ENCODE measurements at places on chromosomes 16 and 17. TPM values are rescaled to one million over a fixed set of nuclear protein-coding genes. Genes with fewer than 3 reads are reported as not detected.

DNA sequence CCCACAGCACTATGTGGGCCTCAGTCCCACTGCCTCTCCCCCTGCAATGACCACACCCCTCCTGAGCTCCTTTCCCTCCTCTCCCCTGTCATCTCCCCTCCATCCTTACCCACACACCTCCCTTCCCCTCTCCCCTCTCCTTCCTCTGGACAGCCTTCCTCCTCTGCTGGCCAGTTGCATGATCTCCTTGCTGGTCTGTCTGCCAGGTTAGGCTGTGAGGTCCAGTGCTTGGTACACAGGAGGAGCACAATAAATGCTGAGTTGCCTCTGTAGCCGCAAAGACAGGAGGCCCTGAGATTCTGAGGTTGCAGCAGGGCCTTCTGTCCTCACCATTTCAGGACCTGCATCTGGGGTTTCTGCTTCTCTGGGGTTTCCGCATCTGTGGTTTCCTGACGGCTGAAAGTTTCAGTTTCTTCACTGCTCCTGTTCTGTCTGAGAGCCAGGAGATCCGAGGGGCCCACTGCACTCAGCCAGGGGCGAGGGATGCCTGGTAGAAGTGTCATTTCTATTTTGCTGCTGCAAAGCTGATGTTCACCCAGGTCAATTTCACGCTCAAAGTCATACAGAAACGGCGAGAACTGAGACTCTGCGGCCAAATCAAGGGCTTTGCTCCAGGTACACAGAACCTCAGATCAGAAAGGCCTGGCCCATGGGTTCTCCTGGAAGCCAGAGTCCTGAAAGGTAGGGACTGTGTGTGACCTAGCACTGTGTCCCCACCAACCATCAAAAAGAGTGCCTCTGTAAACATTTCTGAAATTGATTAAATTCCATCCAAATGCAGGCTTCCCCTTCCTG, 4.6 kb upstream of the SLC12A3 start:
- peak; percentile 62 for DNase-seq
- H3K27me3 ChIP-seq = no peaks in the 10 kb centered on the region
- H3K36me3 ChIP-seq = no peaks in the 10 kb centered on the region
- no peak overlapping the region for H3K4me3 ChIP-seq

DNA sequence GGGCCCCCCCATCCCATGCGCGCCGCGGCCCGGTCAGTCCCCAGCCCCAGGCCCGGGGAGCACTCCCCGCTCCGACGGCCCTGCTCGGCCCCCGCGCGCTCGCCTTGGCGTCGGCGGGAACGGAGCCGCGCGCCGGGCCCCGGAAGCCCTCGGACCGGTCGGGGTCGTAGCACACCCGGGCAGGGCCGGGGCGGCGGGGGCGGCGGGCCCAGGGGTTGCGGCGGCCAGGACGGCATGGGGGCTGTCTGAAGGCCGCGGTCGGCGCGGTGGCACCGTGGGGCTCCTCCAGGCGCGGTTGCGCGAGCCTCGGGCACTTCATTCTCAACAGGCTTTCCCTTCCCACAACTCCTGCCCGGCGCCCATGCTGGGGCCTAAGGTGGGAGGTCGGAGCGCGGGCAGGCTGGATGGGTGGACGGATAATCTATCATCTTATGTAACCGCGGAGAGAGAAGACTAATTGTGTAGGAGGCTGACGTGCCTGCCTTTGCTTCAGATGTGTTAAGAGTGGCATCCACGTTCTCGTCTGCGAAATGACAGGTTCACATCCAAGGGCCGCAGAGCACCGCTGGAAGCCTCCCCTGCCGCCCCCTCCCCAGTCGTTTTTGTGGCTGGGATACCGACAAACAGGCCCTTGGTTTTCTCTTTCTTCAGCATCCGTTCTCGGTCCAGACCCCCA, 708 bp downstream of the BAIAP2 start:
- H3K4me3 ChIP-seq = peak overlapping the region; percentile 65
- no peak for DNase-seq
- no peak overlapping the region for H3K27ac ChIP-seq

- peak; percentile 71 for DNase-seq
- no peaks in the 10 kb centered on the region for H3K4me1 ChIP-seq
- H3K27ac ChIP-seq = no peak overlapping the region
- no peaks in the 10 kb centered on the region for H3K36me3 ChIP-seq
- H3K27me3 ChIP-seq = no peaks in the 10 kb centered on the region
These were observed 30.3 kb downstream of the CHD9NB start for GRCh38 chr16:53022374-53022773.

DNA sequence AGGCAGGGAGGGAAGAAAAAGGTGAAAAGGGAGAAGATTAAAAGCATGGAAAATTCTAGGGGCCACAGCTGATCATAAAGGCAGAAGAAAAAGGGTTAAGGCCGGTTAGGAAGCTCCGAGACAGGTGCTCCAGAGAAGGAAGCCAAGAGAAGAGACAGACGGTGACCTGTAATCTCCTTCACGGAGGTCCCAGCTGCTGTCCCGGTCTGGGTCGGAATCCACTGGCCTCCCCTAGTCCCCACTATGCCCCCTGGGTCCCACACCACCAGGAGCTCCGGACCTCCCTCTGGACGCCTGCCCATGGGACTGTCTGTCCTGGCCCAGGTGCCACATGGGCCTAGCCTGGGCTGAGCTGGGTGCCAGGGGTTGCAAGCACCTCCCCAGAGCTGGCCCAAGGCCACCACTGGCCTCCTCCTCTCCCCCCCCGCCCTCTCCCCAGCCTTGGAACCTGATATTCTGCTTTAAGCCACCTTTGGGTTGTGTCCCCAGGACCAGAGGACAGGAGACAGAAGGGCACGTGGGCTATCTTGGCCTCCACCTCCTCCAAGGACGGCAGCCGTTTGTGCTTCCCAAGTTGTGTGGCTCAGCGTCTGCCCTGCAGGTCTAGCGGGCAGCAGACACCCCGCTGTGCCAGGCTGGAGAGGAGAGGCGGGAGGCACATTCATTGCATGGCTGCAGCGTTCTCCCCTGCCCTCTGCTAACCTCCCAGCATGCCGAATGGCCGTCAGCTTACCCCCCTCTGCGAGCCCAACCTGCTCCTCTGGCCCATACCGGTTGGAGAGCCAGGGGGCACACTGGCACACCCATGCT, 102.4 kb downstream of the ENGASE start:
- no peaks in the 10 kb centered on the region for H3K4me1 ChIP-seq
- no peak overlapping the region for H3K27ac ChIP-seq
- H3K27me3 ChIP-seq = peaks cover 3% of the 10 kb centered on the region
- H3K36me3 ChIP-seq = no peaks in the 10 kb centered on the region
- no peak for DNase-seq

DNA sequence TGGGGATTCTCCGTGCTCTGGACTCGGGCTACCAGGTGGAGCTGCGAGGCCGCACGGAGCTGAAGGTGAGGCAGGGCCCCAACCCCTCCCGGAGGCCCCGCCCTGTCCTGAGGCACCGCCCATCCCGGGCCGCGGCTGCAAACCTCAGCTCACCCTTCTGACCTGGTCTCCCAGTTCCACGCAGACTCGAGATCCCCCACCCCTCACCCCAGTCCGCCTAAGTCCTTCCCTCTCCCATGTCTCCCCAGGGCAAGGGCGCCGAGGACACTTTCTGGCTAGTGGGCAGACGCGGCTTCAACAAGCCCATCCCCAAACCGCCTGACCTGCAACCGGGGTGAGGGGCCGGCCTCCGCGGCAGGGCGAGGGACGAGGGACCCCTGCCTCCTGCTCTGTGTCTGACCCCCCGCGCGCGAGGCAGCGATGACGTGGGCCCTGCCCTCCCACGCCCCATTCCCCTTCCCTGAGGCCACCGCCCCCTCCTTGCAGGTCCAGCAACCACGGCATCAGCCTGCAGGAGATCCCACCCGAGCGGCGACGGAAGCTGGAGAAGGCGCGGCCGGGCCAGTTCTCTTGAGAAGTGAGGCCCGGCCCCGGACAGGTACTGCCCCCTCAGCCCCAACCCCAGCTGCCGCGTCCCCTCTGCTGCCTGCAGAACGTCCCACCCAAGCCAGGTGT, 13.7 kb downstream of the GUCY2D start:
- peak overlapping the region; percentile 42 for H3K27ac ChIP-seq
- H3K4me1 ChIP-seq = peaks cover 12% of the 10 kb centered on the region
- no peak overlapping the region for H3K4me3 ChIP-seq
- no peaks in the 10 kb centered on the region for H3K36me3 ChIP-seq

GRCh38 chr17:76152591-76152990, 11.5 kb upstream of the FOXJ1 start:
- H3K27ac ChIP-seq = no peak overlapping the region
- no peaks in the 10 kb centered on the region for H3K27me3 ChIP-seq
- no peaks in the 10 kb centered on the region for H3K36me3 ChIP-seq
- no peak overlapping the region for H3K4me3 ChIP-seq

GRCh38 chr17:64123114-64123513, 6.8 kb downstream of the ERN1 start:
- no peak overlapping the region for H3K4me3 ChIP-seq
- DNase-seq = no peak
- H3K36me3 ChIP-seq = no peaks in the 10 kb centered on the region

- H3K4me3 ChIP-seq = no peak overlapping the region
- peaks cover 6% of the 10 kb centered on the region for H3K4me1 ChIP-seq
- no peak for DNase-seq
- no peaks in the 10 kb centered on the region for H3K36me3 ChIP-seq
- no peaks in the 10 kb centered on the region for H3K27me3 ChIP-seq
These were observed 15.1 kb downstream of the SLX4 start for GRCh38 chr16:3596101-3596861.

DNA sequence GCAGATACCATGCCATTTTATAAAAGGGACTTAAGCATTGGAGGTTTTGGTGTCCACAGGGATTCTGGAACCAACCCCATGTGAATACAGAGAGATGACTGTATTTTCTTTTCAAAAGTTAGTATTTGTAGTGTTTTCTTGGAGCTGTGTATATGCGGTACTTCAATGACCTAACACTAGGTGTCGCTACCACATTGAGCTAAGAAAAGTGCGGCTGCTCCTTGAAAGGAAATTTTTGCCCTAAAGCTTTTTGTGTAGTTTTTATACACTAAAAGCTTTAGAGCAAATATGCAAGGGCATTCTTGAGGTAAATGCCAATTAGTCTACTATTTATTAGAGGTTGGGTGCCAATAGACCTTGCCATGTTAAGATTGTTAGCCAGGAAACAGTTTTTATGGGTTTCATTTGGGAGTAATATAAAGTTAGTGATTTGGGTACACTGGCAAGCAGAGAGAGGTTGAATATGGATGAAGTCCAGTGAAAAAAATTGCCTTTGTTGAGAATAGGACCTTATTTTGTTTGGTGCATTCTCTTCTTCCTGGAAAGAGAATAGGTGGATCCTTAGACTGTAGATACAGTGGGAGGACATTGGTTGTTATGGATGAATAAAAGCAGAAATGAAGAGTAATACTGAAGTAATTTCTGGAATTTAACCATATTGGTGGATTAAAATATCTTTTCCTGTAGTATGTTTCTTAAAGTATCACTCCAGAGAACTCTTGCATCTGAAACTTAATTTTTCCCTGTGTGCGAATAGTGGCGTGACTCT, 43.3 kb downstream of the BCAS3 start:
- no peak overlapping the region for H3K27ac ChIP-seq
- no peaks in the 10 kb centered on the region for H3K4me1 ChIP-seq
- DNase-seq = peak; percentile 69
- no peak overlapping the region for H3K4me3 ChIP-seq
- no peaks in the 10 kb centered on the region for H3K36me3 ChIP-seq
- no peaks in the 10 kb centered on the region for H3K27me3 ChIP-seq

DNA sequence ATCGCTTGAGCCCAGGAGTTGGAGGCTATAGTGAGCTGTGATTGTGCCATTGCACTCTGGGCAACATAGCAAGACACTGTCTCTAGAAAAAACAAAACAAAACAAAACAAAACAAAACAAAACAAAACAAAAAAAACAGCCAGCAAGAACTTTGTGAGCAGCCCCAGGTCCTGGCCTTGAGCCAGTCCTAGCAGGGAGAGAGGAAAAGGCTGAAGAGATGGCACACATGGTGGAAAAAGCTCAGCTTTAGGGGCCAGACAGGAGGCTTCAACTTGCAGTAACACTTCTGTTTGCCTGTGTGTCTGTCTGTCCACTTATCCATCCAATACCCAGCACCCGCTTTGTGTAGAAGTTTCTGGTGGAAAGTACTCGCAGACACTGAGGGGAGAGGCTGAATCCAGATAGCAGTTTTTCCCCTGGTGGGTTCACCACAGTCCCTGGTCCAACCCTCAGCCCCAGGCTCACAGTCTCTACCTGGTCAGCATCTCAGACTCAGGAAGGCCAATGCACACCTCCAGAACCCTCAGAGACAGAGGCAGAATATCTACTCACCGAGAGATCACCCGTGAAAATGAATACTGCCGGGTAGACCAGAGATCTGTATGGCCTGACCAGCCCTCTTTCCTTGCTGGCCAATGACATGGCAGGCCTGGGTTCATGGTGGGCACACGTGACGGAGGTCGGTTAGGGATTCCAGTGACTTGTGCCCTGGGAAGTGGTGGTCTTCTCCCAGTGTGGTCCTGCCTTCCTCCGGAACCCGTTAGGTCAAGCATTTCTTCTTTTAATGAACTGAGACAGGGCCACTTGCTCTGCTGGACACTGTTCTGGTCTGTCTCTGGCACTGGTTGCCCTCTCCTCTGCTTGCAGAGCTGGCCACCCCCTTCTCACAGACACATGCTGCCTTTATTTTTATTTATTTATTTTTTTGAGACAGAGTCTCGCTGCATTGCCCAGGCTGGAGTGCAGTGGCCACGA, 79.5 kb upstream of the DNAJA2 start:
- H3K4me1 ChIP-seq = no peaks in the 10 kb centered on the region
- no peaks in the 10 kb centered on the region for H3K27me3 ChIP-seq
- DNase-seq = peak; percentile 20
- H3K4me3 ChIP-seq = no peak overlapping the region
- H3K27ac ChIP-seq = no peak overlapping the region
- H3K36me3 ChIP-seq = no peaks in the 10 kb centered on the region

- no peaks in the 10 kb centered on the region for H3K27me3 ChIP-seq
- no peak overlapping the region for H3K27ac ChIP-seq
- H3K4me1 ChIP-seq = no peaks in the 10 kb centered on the region
- H3K4me3 ChIP-seq = no peak overlapping the region
- no peaks in the 10 kb centered on the region for H3K36me3 ChIP-seq
- no peak for DNase-seq
These were observed 8.6 kb downstream of the SNAI3 start for GRCh38 chr16:88677721-88678120.

- no peak for DNase-seq
- H3K27ac ChIP-seq = no peak overlapping the region
- no peak overlapping the region for H3K4me3 ChIP-seq
- no peaks in the 10 kb centered on the region for H3K27me3 ChIP-seq
These were observed 11.5 kb downstream of the UBALD2 start for GRCh38 chr17:76276461-76277299.

DNA sequence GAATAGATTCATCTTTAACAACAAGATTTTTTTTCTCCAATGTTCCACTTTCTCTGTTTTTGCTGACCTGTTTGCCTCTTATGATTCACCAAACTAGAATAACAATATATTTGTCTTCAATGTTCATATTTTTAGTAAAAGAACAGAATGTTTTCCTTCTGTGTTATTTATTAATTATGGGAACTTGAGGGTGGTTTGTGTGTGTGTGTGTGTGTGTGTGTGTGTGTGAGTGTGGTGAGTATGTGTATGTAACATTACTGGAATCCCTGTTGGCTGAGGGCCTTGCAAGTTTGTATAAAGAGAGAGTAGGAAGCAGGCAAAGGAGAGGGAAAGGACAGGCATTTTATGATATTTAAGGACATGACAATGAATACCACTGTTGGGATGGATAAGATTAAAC, 13.8 kb downstream of the STXBP4 start:
- no peaks in the 10 kb centered on the region for H3K27me3 ChIP-seq
- peak; percentile 27 for DNase-seq
- H3K4me3 ChIP-seq = no peak overlapping the region
- H3K36me3 ChIP-seq = no peaks in the 10 kb centered on the region
- no peak overlapping the region for H3K27ac ChIP-seq
- peaks cover 2% of the 10 kb centered on the region for H3K4me1 ChIP-seq

The FOXJ1 gene
- total RNA-seq = 95.0 TPM

The CCL17 gene
- 3.1 TPM for total RNA-seq

The HSD17B1 gene
- 1.3 TPM for total RNA-seq

The ATXN2L gene
- total RNA-seq = 140 TPM
